Esophagus muscularis mucosa (tissue), 4 donors: ENCODE measurements at places on chromosomes 12 and 14. TPM values are rescaled to one million over a fixed set of nuclear protein-coding genes. Genes with fewer than 3 reads are reported as not detected.
A peak's percentile ranks its signal among the peaks of the same experiment; 100 is the strongest.

- H3K4me3 ChIP-seq = no peak overlapping the region
- peaks cover 54% of the 10 kb centered on the region for H3K4me1 ChIP-seq
- H3K36me3 ChIP-seq = no peaks in the 10 kb centered on the region
- H3K27ac ChIP-seq = no peak overlapping the region
- H3K27me3 ChIP-seq = no peaks in the 10 kb centered on the region
- no peak for DNase-seq
Observed at GRCh38 chr12:2195085-2195484, 142.3 kb downstream of the CACNA1C start.

- DNase-seq = no peak
- no peaks in the 10 kb centered on the region for H3K4me1 ChIP-seq
- H3K27me3 ChIP-seq = no peaks in the 10 kb centered on the region
- no peak overlapping the region for H3K27ac ChIP-seq
- no peak overlapping the region for H3K4me3 ChIP-seq
Observed at GRCh38 chr12:120012067-120012621, 23.1 kb downstream of the BICDL1 start.

GRCh38 chr14:57657487-57657886 is 163.8 kb upstream of the CCDC198 start:
- no peaks in the 10 kb centered on the region for H3K36me3 ChIP-seq
- H3K4me1 ChIP-seq = no peaks in the 10 kb centered on the region
- no peak for DNase-seq
- no peak overlapping the region for H3K4me3 ChIP-seq
- no peaks in the 10 kb centered on the region for H3K27me3 ChIP-seq
- no peak overlapping the region for H3K27ac ChIP-seq

KRT83 gene
- total RNA-seq = not detected

DNA sequence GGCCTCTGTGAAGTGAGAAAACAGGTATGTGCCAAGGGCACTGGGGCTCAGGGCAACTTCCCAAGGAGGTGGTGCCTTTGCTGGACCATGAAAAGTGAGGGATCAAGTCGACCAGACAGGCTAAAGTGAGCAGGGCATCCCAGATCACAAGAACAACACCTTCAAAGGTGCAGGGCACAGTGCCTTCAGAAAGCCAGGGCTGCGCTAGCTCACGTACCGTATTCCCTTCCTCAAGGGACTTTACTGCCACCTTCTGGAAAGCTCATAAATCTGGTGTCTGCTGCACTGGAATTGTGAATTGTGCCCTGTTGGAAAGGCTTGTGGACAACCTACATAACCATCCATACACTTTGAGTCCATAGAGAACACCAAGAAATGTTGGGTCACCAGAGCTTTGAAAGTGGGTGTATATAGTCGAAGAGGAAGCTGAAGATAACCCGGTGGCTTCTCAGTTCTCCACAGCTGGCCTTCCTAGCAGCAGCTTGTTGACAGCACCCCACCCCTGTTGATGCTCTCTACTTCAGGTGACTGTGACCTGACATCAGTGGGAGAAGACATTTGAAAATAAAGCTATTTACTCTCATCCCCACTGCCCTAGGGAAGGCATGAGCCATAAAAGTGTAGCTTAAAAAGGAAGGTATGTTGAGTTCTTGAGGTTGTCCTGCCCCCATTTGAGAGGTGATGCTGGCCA is 24.5 kb downstream of the FIGNL2 start:
- H3K27me3 ChIP-seq = peaks cover 5% of the 10 kb centered on the region
- no peaks in the 10 kb centered on the region for H3K36me3 ChIP-seq
- H3K4me3 ChIP-seq = no peak overlapping the region

DNA sequence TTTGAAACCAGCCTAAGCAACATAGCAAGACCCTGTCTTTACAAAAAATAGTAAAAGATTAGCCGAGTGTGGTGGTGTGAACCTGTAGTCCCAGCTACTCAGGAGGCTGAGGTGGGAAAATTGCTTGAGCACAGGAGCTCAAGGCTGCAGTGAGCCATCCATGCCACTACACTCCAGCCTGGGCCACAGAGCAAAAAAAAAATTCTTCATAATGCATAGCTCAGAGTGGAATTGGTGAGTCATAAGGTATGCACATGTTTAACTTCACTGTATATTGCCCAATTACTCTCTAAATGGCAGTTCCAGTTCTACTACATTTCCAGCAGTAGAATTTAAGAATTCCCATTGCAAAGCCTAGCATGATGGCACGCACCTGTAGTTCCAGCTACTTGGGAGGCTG is 26.8 kb upstream of the CLIP1 start:
- no peak for DNase-seq
- H3K27ac ChIP-seq = no peak overlapping the region
- no peaks in the 10 kb centered on the region for H3K27me3 ChIP-seq
- no peaks in the 10 kb centered on the region for H3K4me1 ChIP-seq
- H3K4me3 ChIP-seq = no peak overlapping the region

- no peak for DNase-seq
- H3K4me3 ChIP-seq = no peak overlapping the region
- peaks cover 25% of the 10 kb centered on the region for H3K4me1 ChIP-seq
- H3K27ac ChIP-seq = peak overlapping the region; percentile 31
- no peaks in the 10 kb centered on the region for H3K36me3 ChIP-seq
Observed at GRCh38 chr14:61510736-61511557, 184.4 kb upstream of the HIF1A start.
